Activated CD4-positive, alpha-beta T cell treated with anti-CD3 and anti-CD28 coated beads, Interleukin-2, amount 50 U/mL, for 1 hour (primary cell): ENCODE measurements at places on chromosomes 2 and 18.
A peak's percentile ranks its signal among the peaks of the same experiment; 100 is the strongest.

DNA sequence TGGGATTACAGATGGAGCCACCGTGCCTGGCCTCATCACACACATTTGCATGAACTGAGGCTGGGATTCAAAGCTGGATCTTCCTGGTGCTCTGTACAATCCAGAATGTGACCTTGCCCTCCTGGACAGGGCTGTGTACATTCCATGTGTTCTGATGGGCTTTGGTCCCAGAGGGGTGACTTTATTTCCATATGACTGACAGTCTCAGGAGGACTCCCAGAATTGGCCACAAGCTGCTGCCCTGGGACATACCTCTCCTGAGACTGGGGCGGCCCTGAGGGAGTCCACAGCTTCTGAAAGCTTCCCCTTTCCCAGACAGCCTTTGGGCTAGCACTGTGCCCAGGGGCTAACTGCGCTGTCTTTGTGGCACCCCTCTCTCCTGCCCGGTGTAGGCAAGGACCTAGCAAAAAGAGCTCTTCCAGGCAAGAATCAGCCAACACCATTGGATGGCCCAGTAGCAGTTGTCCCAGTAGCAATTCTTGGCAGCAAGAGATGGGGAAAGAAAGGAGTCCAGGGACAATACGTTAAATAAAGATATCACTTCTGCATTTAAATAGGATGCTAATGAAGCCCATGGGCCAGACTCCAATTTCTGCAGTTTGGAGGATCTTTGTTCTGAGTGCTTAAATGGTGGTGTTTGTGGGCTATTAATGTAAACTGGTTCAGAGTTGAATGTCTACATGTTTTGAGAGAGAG, 26.4 kb upstream of the ZNF532 start:
- no peak for DNase-seq

- peak; percentile 42 for DNase-seq
Measured at GRCh38 chr18:51196118-51196810, 1.2 kb downstream of the MEX3C start.

- no peak for DNase-seq
Measured at GRCh38 chr2:231486851-231487596, 22.7 kb upstream of the NCL start.

DNA sequence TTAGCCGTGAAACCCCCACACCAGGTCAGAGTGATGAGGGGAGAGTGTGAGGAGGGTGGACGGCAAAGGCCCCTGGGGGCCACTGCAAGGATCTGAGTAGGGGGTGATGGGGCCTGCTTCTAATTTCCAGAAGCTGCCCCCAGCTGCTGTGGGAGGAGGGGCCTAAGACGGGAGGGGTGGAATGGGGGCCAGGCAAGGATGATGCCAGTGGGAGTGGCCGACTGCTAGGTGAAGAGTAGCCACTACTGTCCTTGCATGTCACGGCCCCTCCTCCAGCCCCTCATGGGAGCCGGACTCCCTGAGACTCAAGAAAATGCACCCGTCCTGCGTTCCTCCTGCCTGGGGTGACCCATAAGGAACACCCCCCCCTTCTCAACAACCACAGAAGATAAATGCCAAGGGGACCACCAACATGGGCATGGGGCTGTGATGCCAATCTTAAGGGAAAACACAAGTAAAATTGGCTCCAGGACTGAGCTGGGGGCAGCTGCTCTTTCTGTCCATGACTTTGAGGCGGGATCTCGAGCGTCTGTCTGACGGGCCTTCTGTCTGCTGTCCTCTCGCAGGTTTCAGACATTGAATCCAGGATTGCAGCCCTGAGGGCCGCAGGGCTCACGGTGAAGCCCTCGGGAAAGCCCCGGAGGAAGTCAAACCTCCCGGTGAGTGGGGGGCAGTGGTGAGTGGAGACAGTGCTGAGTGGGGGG, 24.2 kb upstream of the PRLH start:
- DNase-seq: no peak

GRCh38 chr18:48064978-48065600, 134.6 kb upstream of the SMAD2 start:
- DNase-seq: no peak

GRCh38 chr2:71905205-71905604, 242.5 kb downstream of the CYP26B1 start:
- no peak for DNase-seq

- DNase-seq: no peak
Measured at GRCh38 chr2:179671043-179671981, 190.1 kb downstream of the ZNF385B start.

DNA sequence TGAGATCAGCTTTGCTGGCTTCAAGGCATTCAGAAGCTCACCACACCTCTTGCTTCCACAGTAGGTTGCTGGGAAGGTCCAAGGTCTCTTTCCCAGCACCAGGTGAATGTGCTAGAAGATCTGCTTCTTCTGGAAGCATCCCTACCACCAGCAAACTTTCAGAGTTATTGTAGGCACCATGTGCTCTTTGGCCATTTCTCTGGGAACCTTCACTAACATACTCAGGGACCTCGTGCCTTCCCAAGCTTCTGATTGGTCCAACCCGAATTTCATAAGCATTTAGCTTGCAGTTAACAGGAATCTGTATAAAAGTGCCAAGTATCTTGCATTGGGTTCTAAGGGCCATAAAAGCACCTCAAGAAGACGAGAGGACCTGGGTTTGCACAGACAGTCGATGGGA, 86.5 kb upstream of the ARL4C start:
- DNase-seq: no peak

GRCh38 chr2:133518700-133519344, 49.4 kb downstream of the NCKAP5 start:
- no peak for DNase-seq

- no peak for DNase-seq
Measured at GRCh38 chr2:191301971-191302370, 56.8 kb downstream of the MYO1B start.

GRCh38 chr2:27306573-27307286, 1.5 kb downstream of the UCN start:
- DNase-seq: peak; percentile 26

GRCh38 chr18:64806691-64807090, 657.8 kb upstream of the LINC00305 start:
- no peak for DNase-seq

- no peak for DNase-seq
Measured at GRCh38 chr2:185644828-185645227, 93.8 kb upstream of the FSIP2 start.

GRCh38 chr2:121052023-121052422, 233.0 kb downstream of the TFCP2L1 start:
- no peak for DNase-seq

DNA sequence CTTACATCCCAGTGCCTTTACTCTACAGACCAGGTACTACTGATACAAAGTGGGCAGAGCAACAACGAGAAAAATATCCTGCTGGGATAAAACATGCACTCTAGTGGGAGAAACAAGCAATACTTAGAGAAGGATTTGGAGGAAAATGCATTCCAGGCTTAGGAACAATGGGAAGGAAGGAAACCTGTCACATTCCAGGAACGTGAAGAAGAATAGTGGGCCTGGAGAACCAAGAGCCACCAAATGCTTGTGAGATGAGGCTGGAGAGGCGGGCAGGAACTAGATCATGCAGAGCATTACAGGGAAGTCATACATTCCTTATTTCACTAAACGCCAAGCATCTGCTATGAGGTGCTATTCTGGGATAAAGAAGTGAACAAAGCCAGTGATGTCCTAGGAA, 342.3 kb downstream of the DCC start:
- DNase-seq: no peak

DNA sequence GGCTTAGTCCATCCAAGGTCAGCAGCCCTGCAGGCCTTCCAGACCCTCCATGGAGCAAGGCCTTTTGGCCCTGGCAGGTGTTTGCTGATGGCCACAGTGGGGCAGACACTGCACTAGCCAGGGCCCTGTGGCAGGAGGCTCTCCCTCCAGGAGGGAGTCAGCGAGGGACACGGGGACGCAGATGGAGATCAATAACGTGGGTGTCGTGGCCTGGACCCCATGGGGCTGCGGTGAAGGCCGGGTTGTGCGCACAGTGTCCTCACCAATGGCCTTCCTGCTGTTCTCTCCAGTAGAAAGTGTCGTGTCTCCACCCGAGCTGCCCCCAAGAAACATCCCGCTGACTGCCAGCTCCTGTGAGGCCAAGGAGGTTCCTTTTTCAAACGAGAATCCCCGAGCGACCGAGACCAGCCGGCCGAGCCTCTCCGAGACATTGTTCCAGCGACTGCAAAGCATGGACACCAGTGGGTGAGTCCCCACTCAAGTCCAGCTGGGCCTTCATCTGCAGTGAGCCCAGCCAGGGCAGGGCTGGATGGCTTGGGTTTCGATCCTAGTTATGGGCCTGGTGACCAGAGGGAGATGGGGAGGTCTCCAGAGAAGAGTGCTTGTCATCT, 65.4 kb downstream of the INPP5D start:
- DNase-seq: no peak

DNA sequence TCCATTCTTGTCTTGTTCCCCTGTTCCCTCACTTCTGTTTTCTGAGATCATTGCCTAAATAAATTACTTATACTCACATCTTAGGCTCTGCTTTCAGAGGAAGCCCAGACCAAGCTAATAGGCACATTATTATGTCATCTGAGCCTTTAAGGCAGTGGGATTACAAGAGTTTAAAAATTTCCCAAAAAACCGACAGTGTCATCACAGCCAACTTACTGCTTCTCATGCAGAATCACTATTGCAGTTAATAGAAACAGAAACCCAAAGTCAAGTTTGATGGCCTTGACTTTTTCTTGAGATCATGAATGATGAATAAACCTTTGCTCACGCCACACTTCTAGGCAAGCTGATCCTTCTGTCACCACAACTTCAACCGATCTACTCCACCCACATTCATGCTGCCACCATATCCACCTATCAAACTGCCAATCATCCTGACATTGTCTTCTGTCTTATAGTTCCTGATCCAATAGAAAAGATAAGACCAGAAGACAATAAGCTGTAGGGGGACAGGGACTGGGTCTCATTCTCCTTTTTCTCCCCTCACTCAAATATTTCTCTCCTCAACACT, 142.7 kb upstream of the CREB1 start:
- no peak for DNase-seq

- DNase-seq: no peak
Measured at GRCh38 chr2:74515271-74515980, 1.2 kb downstream of the TLX2 start.

- no peak for DNase-seq
Measured at GRCh38 chr18:54877076-54877475, 48.8 kb downstream of the RAB27B start.

- no peak for DNase-seq
Measured at GRCh38 chr2:152367547-152368390, 32.8 kb downstream of the FMNL2 start.

- DNase-seq: no peak
Measured at GRCh38 chr2:46993501-46993900, 77.9 kb upstream of the MCFD2 start.

- no peak for DNase-seq
Measured at GRCh38 chr2:218329027-218329825, 27.4 kb upstream of the CATIP start.

DNA sequence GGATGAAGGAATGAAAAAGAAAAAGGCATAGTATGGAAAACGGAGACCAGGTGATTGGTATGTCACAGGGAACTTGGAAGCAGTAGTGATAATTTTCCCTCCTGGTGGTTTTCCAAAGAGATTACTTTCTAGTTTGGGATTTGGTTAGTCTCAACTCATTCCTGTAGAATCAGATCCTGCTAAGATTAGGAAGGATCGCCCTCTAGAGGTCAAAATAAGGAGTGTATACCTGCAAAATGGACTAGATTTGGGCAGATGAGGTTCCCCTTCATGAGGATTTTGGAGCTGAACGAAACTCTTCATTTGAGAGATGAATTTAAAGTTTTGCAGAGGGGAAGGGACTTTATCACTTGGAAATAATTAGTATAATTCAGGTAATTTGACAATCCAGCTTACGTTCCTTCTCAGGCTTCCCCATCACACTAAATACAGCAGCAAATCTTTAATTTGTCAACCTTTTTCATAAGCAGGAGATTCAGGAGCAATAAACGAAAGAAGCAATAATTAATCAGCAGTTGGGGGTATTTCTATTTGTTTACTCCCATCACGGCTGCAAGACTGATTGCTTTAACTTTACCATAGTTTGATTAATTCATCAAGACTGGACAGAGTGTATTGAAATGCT, 65.2 kb downstream of the CCDC195 start:
- no peak for DNase-seq

- DNase-seq: no peak
Measured at GRCh38 chr2:215505044-215505786, 69.3 kb upstream of the FN1 start.

DNA sequence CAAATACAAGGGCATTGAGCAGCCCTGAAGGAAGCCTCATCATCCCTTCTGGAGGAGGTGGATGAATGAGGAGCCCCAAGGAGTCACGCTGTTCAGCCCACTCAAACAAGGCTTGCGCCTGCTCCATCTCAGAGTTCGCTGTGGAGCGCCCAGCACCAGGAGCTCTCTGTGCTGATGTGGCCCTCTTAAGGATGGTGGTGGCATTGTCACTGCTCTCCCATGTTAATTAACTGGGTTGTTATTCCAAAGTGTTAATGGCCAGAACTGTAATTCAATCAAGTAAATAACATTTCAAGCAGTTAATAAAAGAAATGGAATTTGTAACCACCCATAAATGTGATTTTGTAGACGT, 726.0 kb upstream of the RAB6C start:
- no peak for DNase-seq

GRCh38 chr2:208062961-208063360, 37.6 kb upstream of the PLEKHM3 start:
- no peak for DNase-seq

GRCh38 chr2:186862869-186863709, 14.1 kb upstream of the ZSWIM2 start:
- DNase-seq: no peak

DNA sequence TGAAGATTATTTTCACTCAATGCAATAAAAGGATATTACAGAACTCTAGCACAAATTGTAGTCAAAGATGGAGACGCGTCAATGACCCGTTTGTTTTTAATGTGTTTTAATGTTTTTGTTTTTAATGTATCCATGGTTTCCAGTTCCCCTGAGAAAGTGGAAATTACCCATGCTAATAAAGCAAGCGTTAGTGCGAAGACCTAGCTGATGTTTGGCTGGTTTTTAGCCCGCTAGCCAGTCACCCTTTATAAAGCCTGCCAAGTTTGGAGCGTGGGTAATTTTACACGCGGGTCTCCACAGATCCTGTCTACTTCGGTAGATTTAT, 430 bp upstream of the CHMP1B start:
- no peak for DNase-seq
